Stimulated activated CD4-positive, alpha-beta T cell treated with anti-CD3 and anti-CD28 coated beads, TNF-alpha, amount 100 ng/mL, for 4 hours (primary cell): ENCODE measurements at places on chromosomes 7 and 10.

DNA sequence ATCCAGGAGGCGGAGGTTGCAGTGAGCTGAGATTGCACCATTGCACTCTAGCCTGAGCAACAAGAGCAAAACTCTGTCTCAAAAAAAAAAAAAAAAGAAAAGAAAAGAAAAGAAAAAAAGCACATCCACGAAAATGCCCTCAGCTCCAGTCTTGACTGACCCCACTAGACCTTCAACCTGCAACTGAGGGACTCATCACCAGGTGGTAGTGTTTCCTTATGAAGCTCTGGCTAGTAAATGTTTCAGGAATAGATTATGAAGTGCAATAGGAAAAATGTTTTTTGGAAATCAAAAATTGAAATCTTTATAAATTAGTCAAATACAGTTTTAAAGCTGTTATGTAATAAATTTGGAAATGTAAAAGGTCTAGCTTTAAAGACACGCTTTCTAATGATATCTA, 22.4 kb downstream of the TLL2 start:
- DNase-seq, result no peak

DNA sequence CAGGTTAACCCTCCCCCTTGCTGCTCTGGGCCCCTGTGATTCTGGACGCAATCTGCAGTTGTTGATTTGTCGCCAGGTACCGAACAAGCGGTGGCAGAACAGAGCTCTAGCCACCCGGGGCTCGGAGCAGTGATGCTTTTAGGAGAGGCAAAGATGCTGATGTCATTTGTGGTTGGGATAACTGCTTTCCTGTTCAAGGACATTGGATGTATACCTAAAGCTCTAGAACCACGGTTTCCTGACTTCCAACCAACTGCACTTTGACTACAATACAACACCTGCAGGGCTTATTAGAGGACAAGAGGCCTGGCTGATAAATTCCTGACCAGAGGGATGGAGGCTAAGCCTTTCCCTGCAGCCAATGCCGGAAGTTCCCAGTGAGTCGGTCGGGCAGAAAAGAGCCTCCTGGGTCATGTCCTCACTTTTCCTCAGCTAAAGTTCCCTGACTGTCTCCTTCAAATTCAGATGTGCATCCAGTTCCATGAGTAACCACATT, 6.5 kb upstream of the RBM20 start:
- DNase-seq, result no peak

DNA sequence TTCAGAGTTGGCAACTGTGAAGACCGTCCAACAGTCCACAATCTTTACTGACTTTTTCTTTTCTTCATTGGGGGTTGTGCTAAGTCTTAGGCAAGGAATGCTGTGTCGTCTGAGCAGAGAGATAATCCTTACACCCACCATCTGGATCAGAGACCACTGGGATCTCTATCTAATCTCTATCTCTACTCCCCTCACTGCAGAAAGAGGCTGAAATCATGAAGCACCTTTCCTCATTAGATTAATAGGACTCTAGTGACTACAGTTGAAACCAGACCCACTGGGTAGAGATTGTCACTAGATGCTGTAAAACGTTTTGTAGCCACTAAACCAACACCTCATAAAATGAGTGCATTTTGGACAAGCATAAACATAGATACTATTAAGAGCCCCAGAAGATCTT, 387.4 kb upstream of the CELF2 start:
- no peak for DNase-seq

- DNase-seq, result no peak
Observed at GRCh38 chr7:45691155-45691656, 117.0 kb downstream of the ADCY1 start.

DNA sequence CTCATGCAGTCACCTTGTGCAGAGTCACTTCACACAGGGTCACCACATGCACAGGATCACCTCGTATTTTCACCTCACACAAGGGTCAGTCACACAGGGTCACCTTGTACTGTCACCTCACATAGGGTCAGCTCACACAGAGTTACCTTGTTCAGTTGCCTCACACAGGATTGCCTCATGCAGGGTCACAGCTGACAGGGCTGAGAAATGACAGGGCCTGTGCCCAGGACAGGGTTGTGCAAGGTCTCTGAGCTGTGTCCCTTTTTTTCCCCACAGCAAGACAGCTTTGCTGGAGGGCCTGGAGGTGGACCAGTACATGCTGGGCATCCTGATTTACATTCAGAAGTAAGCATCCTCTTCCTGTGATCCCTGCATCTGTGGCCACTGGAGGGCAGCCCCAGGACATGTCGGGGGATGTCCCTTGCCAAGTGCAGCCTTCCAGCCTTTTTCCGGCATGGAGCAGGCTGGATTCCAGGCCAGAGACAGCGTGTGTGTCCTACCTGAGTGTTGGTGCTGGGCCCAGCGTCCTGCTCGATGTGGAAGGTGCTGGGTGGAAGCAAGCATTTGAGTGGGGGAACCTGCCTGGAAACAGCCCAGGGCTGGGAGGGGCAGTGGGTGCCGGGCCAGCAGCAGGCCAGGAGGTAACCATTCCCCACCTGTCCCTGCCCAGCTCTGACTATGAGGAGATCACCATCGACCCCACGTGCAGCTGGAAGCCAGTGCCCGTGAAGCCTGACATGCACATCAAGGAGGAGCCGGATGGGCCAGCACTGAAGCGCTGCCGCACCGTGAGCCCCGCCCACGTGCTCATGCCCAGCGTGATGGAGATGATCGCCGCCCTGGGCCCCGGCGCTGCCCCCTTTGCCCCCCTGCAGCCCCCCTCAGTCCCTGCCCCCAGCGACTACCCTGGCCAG, 16.3 kb downstream of the ZMIZ2 start:
- no peak for DNase-seq

GRCh38 chr7:156475666-156476065, 164.9 kb upstream of the RNF32 start:
- no peak for DNase-seq

DNA sequence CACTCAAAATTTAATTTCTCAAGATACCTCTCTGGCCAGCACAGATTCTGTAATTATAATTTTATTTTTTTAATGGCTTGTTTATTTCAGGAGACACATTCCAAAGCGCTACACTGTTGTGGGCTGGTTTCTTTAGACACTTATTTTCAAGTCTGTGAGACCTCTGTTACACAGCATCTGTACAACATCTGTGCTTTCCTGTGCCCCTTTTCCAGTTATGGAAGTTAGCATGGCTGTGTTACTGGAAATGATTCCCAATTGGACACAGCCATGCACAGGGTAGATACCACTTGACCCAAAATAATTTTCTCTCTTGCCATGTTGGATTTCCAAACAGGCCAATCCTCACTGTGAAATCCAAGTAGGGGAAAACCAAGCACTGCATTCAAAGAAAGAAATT, 172.3 kb upstream of the ADCY1 start:
- no peak for DNase-seq

DNA sequence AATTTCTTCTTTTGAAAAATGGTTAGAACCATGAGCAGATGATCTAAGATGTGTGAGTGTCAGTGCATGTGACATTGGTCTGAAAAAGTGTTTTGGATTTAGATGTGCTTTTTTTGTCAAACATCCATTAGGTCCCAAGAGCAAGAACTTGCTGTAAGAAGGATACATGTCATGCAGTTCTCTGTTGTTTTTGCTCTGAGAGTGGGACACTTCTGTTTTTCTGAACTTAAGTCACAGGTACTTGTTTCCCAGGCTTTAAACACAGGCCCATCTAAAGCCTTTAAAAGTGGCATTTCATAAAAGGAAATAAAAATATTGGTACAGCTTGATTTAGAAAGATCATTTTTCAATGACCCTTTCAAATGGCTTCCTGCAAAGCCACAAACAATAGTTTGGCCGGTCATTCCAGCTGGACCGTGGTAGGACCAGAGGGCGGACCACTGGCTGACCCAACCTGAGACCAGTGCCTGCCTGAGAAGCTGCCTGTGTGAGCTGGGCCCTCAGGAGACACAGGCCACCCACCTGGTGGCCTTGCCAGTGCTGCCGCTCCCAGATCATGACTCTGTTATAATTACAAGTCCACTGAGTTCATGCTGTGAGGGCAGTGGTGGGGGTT, 92.7 kb downstream of the EEPD1 start:
- DNase-seq, result no peak

DNA sequence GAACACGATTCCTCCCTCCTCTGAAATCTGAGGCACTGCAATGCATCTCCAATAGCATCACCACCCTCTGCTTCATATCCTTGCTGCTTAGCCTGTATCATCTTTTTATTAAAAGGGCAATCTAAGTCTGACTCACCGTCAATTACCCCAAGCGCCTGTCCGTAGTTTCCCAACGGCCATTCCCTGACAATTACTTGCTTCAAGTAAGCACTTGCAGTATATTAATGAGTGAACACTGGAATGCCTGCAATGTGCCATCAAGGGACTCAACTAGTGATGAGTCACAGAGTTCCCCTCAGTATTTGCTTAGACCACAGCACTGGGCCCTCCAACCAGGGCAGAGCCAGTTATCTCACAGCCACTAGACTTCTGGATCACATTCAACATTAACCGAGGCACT, 19.5 kb upstream of the PPP1R3C start:
- no peak for DNase-seq

- no peak for DNase-seq
Observed at GRCh38 chr7:99320371-99320770, 5.3 kb upstream of the ARPC1A start.

- no peak for DNase-seq
Observed at GRCh38 chr10:27537787-27538186, 33.7 kb downstream of the RAB18 start.

DNA sequence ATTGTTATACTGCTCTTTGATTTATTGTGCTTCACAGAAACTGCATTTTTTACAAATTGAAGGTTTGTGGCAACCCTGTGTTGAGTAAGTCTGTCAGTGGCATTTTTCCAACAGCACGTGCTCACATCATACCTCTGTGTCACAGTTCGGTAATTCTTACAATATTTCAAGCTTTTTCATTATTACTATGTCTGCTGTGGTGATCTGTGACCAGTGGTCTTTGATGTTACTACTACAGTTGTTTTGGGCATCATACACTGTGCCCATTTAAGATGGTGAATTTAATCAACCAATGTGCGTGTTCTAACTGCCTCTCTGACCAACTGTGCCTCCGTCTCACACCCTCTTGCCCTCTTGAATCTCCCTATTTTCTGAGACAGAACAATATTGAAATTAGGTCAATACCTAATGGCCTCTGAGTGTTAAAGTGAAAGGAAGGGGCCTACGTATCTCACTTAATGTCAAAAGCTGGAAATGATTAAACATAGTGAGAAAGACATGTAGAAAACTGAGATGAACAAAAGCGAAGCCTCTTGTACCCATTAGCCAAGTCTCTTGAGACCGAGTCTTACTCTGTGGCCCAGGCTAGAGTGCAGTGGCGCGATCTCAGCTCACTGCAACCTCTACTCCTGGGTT, 20.2 kb upstream of the ASL start:
- no peak for DNase-seq

DNA sequence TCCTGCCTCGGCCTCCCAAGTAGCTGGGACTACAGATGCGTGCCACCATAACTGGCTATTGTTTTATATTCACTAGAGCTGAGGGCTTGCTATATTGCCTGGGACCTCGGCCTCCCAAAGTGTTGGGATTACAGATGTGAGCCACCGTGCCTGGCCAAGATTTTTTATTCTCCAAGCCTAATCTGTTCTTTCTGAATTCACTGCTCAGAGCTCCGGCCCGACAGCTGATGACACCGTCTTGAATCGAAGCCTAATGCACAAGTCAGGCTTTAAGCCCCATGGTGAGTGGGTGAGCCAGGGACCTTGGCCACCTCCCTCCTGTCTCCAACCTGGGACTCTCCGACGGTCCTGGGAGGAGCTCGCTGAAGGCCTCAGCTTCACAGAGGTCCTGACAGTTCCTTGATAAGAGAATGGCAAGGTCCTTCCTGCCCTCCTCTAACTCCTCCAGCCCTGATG, 338.9 kb downstream of the WDR37 start:
- DNase-seq, result no peak

DNA sequence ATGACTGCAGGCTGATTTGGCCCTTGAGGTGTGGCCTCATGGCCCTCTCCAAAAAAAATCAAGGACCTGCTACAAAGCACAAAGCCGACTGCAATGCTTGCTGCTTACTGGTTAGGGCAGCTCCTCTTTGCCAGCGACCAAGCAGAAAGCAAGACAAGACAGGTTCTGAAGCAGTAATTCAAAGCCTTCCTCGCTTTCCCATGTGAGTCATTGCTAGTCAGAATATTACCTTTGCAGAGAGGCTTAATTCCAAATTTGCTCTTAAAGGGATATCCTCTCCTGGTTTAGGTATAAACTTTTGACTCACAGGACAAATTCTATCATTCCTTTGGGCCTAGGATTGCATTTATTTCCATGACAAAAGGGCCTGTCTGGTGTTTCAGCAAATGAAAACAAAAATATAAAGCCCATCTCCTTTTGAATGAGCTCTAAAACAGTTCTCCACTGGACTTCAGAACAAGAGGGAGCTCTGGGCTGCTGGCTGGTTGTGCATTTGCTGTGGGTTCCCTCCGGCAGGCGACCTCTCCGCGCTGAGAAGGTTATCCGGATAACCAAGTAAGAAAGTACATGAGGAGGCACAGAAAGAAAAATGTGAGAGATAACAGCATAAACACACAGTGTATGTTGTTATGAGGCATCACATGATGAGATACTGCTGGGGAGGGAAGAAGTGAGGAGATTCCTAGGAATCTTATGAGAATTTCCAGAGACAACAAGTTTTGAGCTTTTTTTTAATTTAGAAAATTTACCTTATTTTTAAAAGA, 90.8 kb downstream of the EGFR start:
- no peak for DNase-seq

- DNase-seq, result no peak
Observed at GRCh38 chr10:43286076-43286805, 19.4 kb upstream of the RASGEF1A start.

DNA sequence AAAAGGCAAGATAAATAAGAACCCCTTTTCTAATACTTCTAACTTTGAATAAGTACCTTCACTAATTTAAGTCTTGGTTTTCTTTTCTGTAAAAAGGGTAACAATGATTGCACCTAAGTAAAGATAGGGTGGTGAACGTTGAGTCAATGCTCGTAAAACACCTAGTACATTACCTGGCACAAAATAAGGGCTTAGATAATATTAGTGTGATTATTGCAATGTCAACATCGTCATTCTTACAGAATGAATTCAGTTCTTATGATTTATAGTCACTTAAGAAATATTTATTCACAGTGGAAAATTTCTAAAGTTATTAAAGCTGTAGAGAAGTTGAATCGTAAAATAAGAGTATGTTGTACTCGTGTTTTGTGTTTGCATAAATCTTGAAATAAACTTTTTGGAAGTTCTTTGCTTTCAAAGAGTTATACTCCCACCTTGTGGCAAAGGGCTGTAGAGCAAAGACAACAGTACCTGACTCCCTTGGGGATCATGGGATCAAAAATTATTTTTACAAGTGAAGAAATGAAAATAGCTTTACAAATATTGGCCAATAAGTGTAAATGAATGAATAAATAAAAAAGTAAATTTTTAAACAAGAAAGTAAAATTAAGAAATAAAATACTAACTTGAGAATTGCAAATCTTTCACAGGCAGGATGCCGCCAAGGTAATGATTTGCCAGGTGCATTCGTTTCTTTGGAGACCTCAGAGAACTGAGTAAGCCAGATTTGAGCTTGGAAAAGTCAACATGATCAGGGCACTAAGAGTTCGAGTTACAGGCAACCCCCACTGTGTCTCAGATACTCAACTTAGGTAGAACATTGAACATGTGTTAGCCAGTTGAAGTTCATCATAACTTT, 285.8 kb upstream of the CACNA2D1 start:
- DNase-seq, result no peak
